ENCODE measurements at places on chromosomes 1 and 21. TPM values are rescaled to one million over a fixed set of nuclear protein-coding genes. Genes with fewer than 3 reads are reported as not detected.
A peak's percentile ranks its signal among the peaks of the same experiment; 100 is the strongest.

GRCh38 chr1:24948079-24948827, 18.2 kb upstream of the RUNX3 start:
- H3K4me3 ChIP-seq: no peak overlapping the region
- peaks cover 15% of the 10 kb centered on the region for H3K4me1 ChIP-seq
- no peak for DNase-seq
- H3K36me3 ChIP-seq: no peaks in the 10 kb centered on the region

DNA sequence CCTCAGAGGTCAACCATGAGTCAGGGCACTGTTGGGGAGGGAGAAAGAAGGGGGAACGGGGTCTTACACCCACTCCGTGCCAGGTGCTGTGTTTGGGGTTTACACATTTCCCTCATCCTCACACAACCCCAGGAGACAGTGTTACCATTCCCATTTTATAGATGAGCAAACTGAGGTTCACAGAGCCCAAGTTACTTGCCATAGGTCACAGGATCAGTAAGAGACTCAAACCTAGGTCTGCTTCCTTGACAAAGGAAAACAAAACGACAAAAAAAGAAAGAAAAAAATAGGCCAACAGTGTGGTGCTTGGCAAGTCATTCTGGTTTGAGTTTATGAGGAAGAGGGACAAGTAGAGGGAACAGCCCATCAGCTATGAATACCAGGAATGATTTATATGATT, 16.3 kb upstream of the CDCP2 start:
- no peak for DNase-seq
- no peaks in the 10 kb centered on the region for H3K36me3 ChIP-seq
- H3K4me1 ChIP-seq: no peaks in the 10 kb centered on the region
- no peak overlapping the region for H3K27ac ChIP-seq

DNA sequence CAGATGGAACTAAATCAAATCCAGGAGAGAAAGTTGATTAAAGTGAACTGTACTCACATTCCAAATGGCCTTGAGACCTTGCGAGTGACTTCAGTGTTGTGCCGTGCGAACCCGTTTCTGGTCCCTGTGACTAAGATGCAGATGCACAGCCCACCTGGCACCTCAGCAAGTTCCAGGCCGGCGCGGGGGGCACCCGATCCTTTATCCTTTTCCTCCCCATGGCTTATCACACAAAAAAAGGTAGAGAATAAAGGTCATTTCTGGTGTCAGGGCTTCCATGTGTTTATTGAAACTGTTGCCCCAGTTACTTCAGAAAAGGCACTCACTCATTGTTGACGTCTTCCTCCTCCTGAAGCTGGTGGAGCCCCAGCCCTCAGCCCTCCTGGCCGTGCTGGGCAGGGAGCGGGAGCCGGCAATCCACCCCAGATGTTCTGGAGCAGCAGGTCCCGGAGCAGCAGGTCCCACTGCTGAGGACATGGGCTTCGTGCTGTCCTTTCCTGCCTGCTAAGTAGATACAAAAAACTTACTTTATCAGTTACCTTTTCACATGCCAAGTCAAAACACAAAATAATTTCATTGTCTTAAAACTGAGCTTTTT, 53.0 kb downstream of the PCNT start:
- peak overlapping the region; percentile 56 for H3K27ac ChIP-seq
- no peaks in the 10 kb centered on the region for H3K36me3 ChIP-seq
- H3K4me1 ChIP-seq: peaks cover 13% of the 10 kb centered on the region
- no peak for DNase-seq
- H3K4me3 ChIP-seq: no peak overlapping the region

- H3K27me3 ChIP-seq: no peaks in the 10 kb centered on the region
- DNase-seq: no peak
- H3K36me3 ChIP-seq: no peaks in the 10 kb centered on the region
- no peak overlapping the region for H3K27ac ChIP-seq
- peaks cover 18% of the 10 kb centered on the region for H3K4me1 ChIP-seq
- peak overlapping the region; percentile 66 for H3K4me3 ChIP-seq
Observed at GRCh38 chr1:159943908-159944622, 1.3 kb downstream of the IGSF9 start.

DNA sequence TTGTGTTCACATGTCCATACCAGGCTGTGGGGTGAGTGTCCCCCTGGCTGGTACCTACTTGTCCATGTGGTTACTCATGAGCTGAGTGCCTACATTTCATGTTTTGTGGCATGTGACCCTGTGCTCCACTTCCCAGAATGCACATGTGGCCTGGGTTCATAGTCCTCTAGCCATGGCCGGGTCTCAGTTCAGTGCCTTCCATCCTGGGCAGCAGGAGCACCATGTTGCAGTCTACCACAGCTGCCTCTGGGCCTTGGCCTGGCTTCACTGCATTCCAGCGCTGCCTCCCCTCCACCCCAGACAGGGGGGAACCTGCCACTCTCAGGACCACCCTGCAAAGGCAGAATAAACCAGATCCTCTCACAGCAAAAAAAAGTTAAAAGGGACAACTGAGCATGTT, 5.5 kb downstream of the CEPT1 start:
- no peak for DNase-seq
- H3K27ac ChIP-seq: no peak overlapping the region
- H3K4me1 ChIP-seq: peaks cover 10% of the 10 kb centered on the region
- H3K4me3 ChIP-seq: no peak overlapping the region
- no peaks in the 10 kb centered on the region for H3K27me3 ChIP-seq
- peaks cover 12% of the 10 kb centered on the region for H3K36me3 ChIP-seq

GRCh38 chr1:162976628-162977027, 92.5 kb upstream of the RGS4 start:
- no peak overlapping the region for H3K4me3 ChIP-seq
- H3K27me3 ChIP-seq: no peaks in the 10 kb centered on the region
- no peaks in the 10 kb centered on the region for H3K36me3 ChIP-seq
- H3K4me1 ChIP-seq: peaks cover 11% of the 10 kb centered on the region
- no peak overlapping the region for H3K27ac ChIP-seq

GRCh38 chr1:224219612-224220059, 36.6 kb downstream of the DEGS1 start:
- H3K27ac ChIP-seq: no peak overlapping the region
- no peaks in the 10 kb centered on the region for H3K27me3 ChIP-seq
- peaks cover 3% of the 10 kb centered on the region for H3K4me1 ChIP-seq
- H3K4me3 ChIP-seq: no peak overlapping the region
- H3K36me3 ChIP-seq: no peaks in the 10 kb centered on the region

DNA sequence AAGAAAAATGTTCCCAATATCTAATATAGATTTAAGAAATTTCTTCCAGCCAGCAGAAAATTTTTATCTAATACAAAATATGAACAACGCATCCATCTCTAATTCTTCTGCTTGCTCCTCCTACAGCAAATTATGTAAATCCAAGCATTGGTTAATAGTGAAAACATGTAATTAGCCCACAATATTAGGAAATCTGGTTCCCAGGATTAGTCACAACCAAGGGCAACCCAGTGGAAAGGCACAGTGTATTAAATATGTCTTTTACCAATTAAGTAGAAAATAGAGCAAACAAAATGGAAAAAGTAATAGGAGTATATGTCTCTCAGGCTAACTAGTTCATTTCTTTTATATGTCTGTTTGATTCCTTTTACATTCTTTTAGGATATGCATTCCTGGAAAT, 59.4 kb upstream of the IFI44L start:
- H3K36me3 ChIP-seq: no peaks in the 10 kb centered on the region
- H3K4me1 ChIP-seq: no peaks in the 10 kb centered on the region
- no peak overlapping the region for H3K4me3 ChIP-seq
- H3K27ac ChIP-seq: no peak overlapping the region
- DNase-seq: no peak

GRCh38 chr1:179016706-179017382, 8.8 kb upstream of the FAM20B start:
- H3K27me3 ChIP-seq: no peaks in the 10 kb centered on the region
- H3K27ac ChIP-seq: no peak overlapping the region
- H3K36me3 ChIP-seq: no peaks in the 10 kb centered on the region

DNA sequence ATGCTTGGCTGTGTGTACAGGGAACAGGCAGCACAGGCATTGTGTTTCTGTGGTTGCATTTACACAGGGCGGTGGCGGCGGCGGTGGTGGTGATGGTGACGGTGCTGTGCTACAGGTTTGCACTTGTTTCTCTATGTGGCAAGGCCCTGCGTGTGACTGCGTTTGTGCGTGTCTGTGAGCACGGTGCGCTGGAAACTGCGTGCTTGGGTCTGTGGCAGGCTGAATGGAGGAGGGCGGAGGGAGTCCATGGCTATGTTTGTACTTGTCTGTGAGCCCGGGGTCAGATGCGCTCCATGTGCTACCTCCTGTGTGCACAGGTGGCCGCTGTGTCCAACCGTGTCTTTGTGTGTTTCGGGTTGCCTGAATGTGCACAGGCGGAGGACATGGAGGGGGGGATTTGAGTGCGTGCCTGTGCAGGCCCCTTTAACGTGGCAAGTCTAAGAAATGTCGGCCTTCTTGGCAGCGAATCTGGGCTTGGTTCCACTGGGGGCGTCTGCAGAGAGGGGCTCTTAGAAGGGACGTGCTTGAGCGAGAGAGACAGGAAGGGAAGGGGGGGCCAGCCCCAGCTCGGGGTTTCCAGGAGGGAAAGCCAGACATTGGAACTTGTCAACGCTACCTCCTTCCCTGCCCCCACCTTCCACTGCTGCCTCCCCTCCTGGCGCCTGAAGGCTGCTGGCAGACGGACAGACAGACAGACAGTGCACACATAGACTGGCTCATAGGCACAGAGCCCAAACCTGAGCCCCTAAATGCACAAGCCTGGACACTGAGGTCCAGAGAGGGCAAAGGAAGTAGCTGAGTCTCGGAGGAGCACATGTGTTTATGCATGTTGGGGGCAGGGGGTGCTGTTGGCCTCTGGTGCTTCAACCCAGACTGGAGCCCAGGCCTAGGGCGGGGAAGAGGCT, 32.7 kb upstream of the WASF2 start:
- no peak overlapping the region for H3K27ac ChIP-seq
- H3K36me3 ChIP-seq: no peaks in the 10 kb centered on the region
- H3K4me3 ChIP-seq: 0 out of 2 replicates have a peak overlapping the region, but pooled peaks have one; percentile 10
- H3K27me3 ChIP-seq: no peaks in the 10 kb centered on the region

- no peak overlapping the region for H3K4me3 ChIP-seq
- peaks cover 5% of the 10 kb centered on the region for H3K4me1 ChIP-seq
- H3K36me3 ChIP-seq: no peaks in the 10 kb centered on the region
- H3K27me3 ChIP-seq: no peaks in the 10 kb centered on the region
Observed at GRCh38 chr1:160708118-160708517, 3.5 kb downstream of the CD48 start.

DNA sequence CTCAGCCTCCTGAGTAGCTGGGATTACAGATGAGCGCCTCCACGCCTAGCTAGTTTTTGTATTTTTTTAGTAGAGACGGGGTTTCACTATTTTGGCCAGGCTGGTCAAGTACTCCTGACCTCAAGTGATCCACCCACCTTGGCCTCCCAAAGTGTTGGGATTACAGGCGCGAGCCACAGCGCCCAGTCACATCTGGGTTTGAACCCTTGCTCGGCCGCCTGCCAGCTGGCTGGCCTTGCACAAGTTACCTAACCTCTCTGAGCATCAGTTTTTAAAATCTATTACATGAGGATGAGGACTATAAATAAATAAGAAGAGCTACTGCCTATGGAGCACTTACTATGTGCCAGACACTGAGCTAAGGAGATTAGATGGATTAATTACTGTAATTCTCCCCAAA, 17.7 kb upstream of the PADI2 start:
- H3K27me3 ChIP-seq: no peaks in the 10 kb centered on the region
- no peak overlapping the region for H3K27ac ChIP-seq
- H3K4me3 ChIP-seq: no peak overlapping the region
- H3K36me3 ChIP-seq: no peaks in the 10 kb centered on the region
- no peak for DNase-seq

DNA sequence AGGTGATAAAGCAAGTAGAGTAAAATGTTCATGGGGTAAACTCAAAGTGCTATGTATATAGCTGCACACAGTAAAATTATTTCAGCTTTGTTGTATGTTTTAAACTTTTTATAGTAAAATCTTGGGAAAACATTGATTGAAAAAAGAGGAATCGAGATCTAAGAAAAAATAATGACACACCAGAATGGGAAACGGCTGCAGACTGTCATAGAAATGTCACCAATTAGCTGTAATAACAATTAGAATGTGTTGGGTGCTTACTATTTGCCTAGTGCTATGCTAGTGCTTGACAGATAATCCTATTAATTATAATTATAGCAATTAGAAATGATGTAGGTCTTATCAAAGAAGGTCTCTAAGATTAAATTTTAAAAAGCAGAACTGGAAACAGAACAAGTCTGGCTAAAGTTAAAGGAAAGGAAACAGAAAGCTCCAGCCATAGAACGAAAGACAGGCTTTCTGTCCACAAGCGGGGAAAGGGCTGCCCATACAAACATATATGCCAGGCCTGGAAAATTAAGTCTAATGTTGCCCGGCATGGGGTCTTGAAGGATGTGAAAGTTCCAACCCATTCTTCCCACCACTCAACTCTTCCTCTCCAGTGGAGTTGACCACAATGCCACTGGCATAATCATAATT, 5.0 kb downstream of the PCNX2 start:
- H3K4me1 ChIP-seq: peaks cover 62% of the 10 kb centered on the region
- no peaks in the 10 kb centered on the region for H3K27me3 ChIP-seq
- peak overlapping the region; percentile 82 for H3K27ac ChIP-seq

- DNase-seq: peak; percentile 64
- H3K4me1 ChIP-seq: no peaks in the 10 kb centered on the region
- H3K4me3 ChIP-seq: no peak overlapping the region
- no peaks in the 10 kb centered on the region for H3K36me3 ChIP-seq
- no peak overlapping the region for H3K27ac ChIP-seq
- no peaks in the 10 kb centered on the region for H3K27me3 ChIP-seq
Observed at GRCh38 chr1:178500936-178501554, 4.3 kb upstream of the CLEC20A start.

GRCh38 chr1:46480959-46481646, 8.5 kb upstream of the DMBX1 start:
- no peak overlapping the region for H3K27ac ChIP-seq
- H3K4me1 ChIP-seq: peaks cover 20% of the 10 kb centered on the region
- no peak for DNase-seq
- H3K27me3 ChIP-seq: peaks cover 98% of the 10 kb centered on the region
- H3K36me3 ChIP-seq: no peaks in the 10 kb centered on the region

DNA sequence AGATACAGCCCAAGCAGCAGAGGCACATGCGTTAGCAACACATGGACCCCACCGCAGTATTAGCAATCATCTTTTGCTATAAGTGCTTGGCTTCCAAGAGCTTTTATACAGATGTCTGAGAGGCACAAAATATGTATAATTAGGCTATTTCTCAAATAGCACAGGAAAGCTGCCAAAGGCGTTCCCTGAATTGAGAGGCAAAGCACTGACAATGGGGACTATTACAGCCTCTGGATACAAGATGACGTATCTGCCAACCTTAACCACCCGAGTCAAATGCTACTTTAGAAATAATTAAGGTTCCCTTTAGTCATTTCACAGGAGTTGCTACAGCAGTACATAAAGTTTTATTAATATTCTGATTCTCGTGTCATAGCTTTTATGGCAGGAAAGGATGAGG, 6.4 kb downstream of the STMN1 start:
- H3K4me3 ChIP-seq: no peak overlapping the region
- DNase-seq: no peak
- H3K27me3 ChIP-seq: no peaks in the 10 kb centered on the region
- H3K36me3 ChIP-seq: peaks cover 55% of the 10 kb centered on the region

GRCh38 chr1:31368611-31369107, 4.2 kb downstream of the FABP3 start:
- H3K4me1 ChIP-seq: peaks cover 29% of the 10 kb centered on the region
- no peaks in the 10 kb centered on the region for H3K27me3 ChIP-seq
- DNase-seq: no peak
- no peaks in the 10 kb centered on the region for H3K36me3 ChIP-seq
- H3K4me3 ChIP-seq: no peak overlapping the region

- no peaks in the 10 kb centered on the region for H3K36me3 ChIP-seq
- H3K4me1 ChIP-seq: no peaks in the 10 kb centered on the region
- H3K27ac ChIP-seq: no peak overlapping the region
- no peak for DNase-seq
- no peaks in the 10 kb centered on the region for H3K27me3 ChIP-seq
Observed at GRCh38 chr1:41752514-41753170, 166.1 kb downstream of the HIVEP3 start.

Gene NHLH2
- total RNA-seq: 2.3 TPM

Gene NBPF10
- total RNA-seq: 0.31 TPM

Gene FAM72B
- 15.0 TPM for total RNA-seq

Gene SLC35F3
- total RNA-seq: 0.70 TPM

Gene GBP3
- total RNA-seq: not detected

Gene PLPPR4
- total RNA-seq: 2.3 TPM

Gene PRAMEF25
- not detected for total RNA-seq

All from GM23338 (cell line).